ENCODE measurements at places on chromosomes 11 and 22. TPM values are rescaled to one million over a fixed set of nuclear protein-coding genes. Genes with fewer than 3 reads are reported as not detected.

- no peak for DNase-seq
These were observed 97.9 kb downstream of the CWF19L2 start for GRCh38 chr11:107359701-107360100.

GRCh38 chr11:76700177-76701100 lies 29.9 kb upstream of the LRRC32 start:
- DNase-seq = peak; percentile 52

DNA sequence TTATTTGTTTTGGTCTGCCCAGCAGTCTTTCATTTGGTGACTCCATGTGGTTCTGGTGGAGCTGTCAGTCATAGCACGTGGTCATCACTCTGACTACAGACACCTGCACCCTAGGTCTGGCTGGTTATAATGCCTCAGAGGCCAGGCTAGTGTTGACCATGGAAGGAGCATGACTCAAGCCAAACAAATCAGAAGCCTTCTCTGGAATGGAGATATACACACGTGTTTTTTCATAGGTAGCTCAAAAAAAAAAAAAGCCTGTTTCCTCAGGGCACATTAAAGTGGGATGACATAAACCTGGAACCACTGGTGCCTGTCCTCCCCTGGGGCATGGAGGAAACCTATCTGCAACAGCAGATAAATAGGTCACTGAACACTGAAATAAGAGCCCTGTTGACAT lies 8.1 kb upstream of the PLAAT3 start:
- no peak for DNase-seq

GRCh38 chr11:103800406-103801114 lies 235.9 kb upstream of the DDI1 start:
- DNase-seq = no peak

- DNase-seq = no peak
These were observed 8.4 kb upstream of the MAP6 start for GRCh38 chr11:75677275-75677674.

Gene OR52N4
- polyA plus RNA-seq = not detected

DNA sequence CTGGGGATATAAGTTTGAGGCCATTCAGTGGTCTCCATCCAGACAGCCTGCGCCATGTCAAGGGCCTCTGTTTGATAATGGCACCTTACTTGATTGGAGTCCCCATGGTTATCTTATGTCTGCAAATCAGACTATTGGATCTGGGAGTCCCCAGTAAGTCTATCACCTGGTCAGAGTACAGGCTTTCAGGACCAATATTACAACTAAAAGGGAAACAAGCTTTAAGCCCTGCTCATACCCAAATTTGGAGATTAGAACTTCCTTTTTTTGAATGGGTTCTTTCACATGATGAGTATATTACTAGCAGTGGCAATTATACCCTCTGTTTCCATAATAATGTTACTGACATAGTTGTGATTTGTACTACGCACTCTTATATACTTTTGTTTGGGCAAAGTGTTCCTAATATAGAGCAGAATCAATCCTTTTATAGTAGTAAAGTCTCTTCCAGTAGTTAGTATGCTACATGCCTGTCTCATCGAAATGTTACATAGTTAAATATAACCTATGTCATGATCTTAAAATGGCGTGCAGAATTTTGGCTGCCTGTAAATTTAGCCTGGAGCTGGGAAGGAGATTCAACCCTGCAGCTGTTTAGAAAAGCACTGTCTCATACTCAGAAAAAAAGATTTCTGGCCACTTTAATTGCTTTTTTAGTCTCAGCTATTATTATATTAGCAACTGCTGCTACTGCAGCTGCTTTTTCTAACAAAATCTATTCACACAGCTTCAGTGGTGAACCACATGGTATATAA lies 4.9 kb downstream of the MS4A15 start:
- DNase-seq = no peak

DNA sequence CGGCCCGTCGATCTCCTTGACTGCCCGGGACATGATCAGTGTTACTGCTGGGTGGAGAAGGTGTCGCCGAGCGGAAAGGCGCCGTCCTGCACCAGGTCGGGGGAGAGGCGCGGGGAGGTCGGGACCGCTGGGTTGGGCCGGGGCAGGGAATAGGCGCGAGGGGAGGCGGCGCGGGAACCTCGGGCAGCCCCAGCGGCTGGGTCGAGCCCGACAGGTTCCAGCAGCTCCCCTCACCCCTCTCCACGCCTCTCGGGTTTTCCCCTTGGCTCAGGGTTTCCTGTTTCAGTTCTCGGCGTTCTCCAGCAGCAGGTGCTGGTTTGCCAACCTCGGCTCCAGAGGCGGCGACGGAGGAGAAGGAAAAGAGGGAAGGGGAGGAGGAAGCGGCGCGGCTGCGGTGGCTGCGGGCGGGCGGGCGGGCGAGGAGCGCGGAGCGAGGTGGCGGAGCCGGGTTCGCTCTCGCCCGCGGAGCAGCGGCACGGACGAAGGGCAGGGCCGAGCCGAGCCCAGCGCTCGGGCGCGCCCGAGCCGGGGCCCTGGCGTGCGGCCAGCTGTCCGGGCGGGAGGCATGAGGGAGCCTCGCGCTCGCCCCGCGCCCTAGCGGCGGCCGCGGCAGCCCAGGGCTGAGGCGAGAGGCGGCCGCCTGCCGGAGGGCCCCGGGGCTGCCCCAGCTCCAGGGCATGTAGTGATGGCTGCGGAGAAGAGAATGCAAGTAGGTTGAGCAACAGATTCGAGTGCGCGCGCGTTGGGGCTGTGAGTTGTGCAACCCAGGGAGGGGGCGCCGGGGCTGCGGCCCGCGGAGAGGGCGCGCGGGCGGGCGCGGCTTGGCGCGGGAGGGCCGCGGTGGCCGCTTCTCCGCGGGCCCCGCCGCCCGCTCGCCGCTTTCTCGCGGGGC lies at the start of gene ZC3H12C:
Gene ZC3H12C (plus strand): TSS at position 878 of the 892 bp plus-strand sequence. CDS start 20 bp downstream, outside the sequence.
- peak; percentile 72 for DNase-seq

GRCh38 chr11:108568195-108568858 lies 25.2 kb downstream of the EXPH5 start:
- DNase-seq = no peak

Gene HSPB2
- 1.2 TPM for polyA plus RNA-seq

Gene IGF2
- polyA plus RNA-seq = 829 TPM

- no peak for DNase-seq
These were observed 22.6 kb downstream of the ARHGEF17 start for GRCh38 chr11:73330569-73331093.

DNA sequence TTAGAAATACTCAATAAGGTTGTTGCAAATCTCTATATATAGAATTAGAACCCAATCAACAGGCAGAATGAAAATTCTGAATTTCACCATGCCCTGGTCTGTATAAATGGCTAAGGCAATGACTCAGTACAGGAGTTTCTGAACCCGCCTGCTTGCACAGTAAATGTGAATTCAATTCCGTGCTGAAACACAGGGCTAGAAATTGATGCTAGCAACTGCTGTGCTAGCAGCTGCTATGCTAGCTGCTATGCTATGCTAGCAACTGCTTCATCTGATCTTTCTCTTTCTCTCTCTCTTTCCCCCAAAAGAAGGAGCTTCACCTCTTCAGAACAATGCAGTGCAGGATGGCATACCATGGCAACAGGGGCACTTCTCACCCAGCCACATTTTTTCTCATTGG lies 9.7 kb upstream of the OR52J3 start:
- DNase-seq = no peak

DNA sequence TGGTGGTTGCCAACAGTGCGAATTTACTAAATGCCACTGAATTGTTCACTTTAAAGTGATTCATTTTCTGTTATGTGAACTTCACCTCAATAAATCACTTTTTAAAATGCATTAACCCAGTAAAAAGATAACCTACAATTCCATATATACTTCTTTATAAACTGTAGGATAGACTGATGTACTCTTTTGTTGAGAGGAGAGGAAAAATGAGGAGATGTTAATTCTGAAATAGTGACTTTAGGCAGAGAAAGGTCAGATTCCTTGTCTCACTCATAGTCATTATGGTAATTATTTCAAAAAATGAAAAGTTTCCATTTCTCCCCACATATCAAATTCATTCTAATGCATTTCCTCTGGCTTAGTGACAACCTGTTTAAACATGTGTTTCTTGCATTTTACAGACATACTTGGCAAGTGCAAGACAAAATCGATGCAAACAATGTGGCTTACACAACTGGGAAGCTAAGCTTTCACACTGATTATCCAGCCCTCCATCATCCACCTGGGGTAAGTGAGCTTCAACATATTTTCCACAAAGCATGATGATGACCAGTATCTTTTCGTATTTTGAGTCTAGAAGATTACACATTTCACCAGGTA lies 74.5 kb downstream of the BBOX1 start:
- no peak for DNase-seq

DNA sequence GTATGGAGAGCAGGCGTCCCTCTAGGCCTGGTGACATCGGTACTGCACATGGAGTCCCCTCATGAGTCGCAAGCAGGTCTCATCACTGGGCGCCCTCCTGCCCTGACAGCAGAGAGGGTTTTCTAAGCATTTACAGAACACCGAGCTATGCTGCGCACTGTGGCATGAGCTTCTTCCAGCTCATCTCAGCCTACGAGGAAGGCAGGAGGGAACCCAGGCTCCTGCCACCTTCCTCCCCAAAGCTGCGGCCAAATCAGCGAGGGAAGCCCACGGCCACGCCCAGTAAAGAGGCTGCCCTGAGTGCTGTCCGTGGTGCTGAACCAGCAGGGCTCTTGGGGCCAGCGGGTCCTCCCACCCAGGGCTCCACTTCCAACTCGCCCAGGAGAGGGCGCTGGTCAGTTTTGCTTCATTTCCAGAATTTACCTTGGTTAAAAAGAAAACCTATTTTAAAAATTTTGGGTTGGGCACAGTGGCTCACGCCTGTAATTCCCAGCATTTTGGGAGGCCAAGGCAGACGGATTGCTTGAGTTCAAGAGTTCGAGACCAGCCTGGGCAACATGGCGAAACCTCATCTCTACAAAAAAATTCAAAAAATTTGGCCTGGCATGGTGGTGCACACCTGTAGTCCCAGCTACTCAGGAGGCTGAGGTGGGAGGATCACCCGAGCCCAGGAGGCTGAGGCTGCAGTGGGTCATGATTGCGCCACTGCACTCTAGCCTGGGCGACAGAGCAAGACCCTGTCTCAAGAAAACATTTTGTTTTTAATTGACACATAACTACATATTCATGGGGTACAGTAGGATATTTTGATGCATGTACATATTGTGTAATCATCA lies 34.2 kb downstream of the PHF21B start:
- DNase-seq = peak; percentile 80

DNA sequence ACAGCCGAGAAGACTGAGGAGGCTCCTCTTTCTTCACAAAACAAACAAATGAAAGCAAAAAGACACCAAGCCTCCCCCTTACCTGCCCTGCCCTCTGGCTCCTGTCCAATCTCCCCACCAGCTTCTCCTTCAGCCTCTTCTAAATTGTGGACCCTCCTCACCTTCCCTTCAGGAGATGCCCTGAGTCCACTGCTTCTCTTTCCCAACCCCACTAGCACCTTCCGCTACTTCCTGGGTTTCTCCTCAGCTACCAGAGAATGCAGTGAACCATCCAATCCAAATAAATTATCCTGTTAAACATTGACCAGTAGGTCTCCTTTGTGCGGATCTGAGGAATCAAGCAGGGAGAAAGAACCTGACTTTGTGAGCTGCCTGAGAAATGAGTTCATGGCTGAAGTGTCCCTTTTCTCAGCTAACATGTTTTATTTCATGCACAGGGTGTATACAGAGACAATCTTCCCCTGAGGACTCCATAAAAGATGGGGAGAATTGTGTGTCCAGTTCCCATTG lies 63.2 kb upstream of the VPREB1 start:
- DNase-seq = peak; percentile 74

DNA sequence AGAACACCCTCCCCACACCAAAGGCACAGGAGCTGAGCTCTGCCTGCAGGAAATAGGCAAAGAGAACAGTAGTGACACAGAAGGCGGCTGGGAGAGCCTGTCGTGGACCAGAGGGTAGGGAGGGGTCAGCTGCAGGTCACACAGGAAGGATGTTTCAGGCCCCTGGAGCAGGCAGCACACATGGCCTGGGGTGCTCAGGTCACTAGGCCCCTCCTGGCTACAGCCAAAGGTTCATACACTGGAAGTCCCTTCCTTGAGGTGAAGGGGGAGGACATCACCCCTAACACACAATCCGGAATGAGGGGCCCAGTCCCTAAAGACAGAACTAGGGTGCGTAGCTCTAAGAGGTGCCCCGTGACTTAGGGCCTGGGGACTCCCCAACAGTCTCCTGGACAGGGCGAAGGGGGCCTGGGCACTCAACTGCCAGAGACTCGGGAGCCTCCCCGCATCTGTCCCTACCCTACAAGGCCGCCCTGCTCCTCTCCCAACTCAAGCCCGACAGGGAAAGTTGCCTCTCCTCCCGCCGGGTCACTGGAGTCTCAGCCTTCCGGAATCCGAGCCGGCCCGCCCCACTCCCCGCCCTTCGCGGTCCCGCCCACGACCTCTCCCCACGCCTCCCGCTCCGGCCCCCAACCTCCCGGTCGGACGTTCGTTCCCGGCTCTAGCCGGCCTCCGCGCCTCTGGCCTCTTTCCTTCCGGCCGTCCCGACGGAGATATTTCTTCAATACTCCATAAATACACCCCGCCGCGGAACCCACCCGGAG lies at the start of gene CYB5R2:
Gene CYB5R2 (minus strand): TSS at position 541 of the 764 bp plus-strand sequence. CDS start 675 bp downstream, outside the sequence.
- DNase-seq = no peak

Gene PAX6
- not detected for polyA plus RNA-seq

GRCh38 chr22:46183733-46184132 lies 33.4 kb downstream of the PPARA start:
- DNase-seq = no peak

GRCh38 chr22:32619614-32620426 lies 145.2 kb downstream of the FBXO7 start:
- no peak for DNase-seq

- peak; percentile 31 for DNase-seq
These were observed 213.1 kb downstream of the INSC start for GRCh38 chr11:15327786-15328231.

Gene KDELR3
- 11.1 TPM for polyA plus RNA-seq

DNA sequence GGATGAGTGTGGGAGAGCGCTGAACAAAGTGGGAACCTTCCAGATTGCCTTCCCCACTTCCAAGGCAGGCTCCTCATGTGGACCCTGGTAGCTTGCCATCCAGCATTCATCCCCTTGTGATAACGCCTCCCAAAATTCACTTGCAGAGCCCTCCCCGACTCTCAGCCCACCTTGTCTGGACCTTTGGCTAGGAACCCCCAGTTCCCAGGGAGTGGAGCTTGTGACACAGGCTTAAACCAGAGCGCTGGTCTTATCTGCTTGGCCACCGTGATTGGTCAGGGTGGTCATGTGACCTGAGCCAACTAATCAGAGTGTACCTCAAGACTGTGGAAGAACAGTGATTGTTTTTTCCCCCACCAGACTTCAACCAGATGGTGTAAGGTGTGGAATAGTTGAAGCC lies 9.6 kb upstream of the SLC35C1 start:
- DNase-seq = no peak

GRCh38 chr22:20388200-20388599 lies 5.8 kb upstream of the ZNF74 start:
- DNase-seq = no peak

DNA sequence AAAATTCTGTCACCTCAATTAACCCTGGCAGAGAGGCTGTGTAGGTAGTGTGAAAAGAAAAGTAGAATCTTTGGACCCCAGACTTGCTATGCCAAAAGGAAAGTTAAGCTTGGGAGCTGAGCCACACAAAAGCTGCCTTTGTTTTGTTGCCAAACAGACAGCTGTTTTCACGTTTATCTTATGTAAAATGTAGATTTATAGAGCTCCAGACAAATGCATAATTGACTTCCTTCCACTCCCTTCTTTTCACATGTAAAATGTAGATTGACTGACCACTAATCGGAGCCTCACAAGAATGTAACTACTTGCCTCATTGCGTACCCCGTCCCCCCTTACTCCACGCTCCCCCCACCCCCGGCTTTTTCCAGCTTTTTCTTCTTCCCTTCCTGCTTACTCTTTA lies 2302.2 kb upstream of the RAG2 start:
- peak; percentile 26 for DNase-seq

Gene ACRV1
- polyA plus RNA-seq = 1.4 TPM

- no peak for DNase-seq
These were observed 3.9 kb downstream of the TANGO2 start for GRCh38 chr22:20024650-20025397.
